Pancreas (tissue), 10 donors: ENCODE measurements at places on chromosomes 12 and 14. TPM values are rescaled to one million over a fixed set of nuclear protein-coding genes. Genes with fewer than 3 reads are reported as not detected.

- no peak for DNase-seq
Observed at GRCh38 chr14:36227344-36227743, 50.8 kb upstream of the PTCSC3 start.

GRCh38 chr14:50040401-50040775 lies 76.0 kb downstream of the VCPKMT start:
- no peak for DNase-seq

GRCh38 chr12:10001171-10001776 lies 2.4 kb upstream of the CLEC1B start:
- DNase-seq, result no peak

DNA sequence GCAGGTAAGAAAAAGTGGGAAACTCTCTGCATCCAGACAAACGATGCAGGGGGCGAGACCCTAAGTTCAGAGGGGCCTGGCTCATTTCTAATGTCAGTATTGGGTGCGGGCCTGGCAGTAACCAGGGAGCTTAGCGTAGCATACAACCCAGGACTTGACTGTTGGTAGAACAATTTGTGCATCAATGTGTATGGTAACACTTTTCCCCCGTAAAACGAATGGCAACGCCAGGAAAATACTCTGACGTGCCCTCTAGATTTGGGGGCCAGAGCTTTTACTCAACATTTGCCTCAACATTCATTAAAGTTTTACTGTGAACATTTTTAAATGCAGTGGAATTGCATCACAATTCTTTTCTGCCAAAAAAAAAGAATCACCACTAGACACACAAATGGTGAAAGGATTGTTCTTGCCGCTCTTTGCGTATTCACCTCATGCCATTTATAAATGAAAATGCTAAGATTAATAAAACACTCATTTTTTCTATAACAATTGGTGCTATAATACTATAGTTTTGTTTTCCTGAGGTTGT lies 867 bp downstream of the RHOJ start:
- DNase-seq, result no peak

DNA sequence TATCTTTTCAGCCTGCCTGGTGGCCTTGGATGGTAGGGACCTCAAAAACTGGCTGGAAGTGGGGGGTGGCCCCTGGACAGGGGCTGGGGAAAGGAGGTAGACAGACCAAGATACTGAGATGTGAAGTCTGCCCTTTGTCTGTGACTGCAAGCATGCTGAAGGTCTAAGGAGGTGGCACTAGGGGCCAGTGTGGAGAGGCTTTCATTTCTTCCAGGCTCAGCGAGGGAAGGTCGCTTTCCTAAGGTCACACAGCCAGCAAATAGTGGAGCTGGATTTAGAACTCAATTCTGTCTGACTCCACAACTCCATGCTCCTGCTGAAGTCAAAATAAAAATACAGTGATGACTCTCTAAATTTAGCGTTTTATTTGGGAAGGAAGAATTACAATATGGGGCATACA lies 11.3 kb upstream of the PLBD2 start:
- no peak for DNase-seq

- DNase-seq, result no peak
Observed at GRCh38 chr12:113382206-113382605, 21.5 kb downstream of the SDS start.

GRCh38 chr12:19771858-19772257 lies 332.6 kb downstream of the AEBP2 start:
- DNase-seq, result no peak

- peak; percentile 83 for DNase-seq
Observed at GRCh38 chr14:96445844-96446710, 54.1 kb downstream of the AK7 start.

GRCh38 chr12:104317538-104318210 lies 14.1 kb downstream of the EID3 start:
- no peak for DNase-seq

DNA sequence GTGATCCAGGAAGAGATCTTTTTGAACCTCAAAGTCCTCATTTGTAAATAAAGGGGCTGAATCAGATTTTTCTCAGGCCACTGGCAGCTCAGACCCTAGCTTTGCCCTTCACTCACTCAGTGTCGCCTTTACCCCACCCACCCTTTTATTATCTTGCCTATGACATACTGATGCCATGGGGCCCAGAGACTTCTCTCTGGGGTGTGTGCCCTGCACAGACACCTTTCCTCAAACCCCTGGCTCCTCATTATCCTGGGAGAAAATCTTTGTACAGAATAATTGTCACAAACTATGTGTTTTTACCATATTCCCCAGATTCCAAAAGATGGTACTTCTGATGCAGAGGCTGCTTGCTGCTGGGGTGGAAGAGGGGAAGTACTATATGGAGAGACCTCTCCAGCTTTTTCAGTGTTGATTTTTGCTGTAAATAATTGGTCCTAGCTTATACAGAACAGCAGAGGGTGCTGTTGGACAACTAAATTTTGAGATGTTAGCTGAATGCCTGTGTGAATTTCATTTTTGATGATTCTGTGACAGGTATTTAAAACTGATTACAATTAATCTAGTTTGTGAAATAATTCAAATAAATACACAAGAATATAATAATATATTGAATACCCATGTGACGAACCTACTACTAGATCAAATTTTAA lies 53.9 kb upstream of the DCD start:
- no peak for DNase-seq

- DNase-seq, result peak; percentile 86
Observed at GRCh38 chr14:104137297-104138097, 890 bp upstream of the KIF26A start.

DNA sequence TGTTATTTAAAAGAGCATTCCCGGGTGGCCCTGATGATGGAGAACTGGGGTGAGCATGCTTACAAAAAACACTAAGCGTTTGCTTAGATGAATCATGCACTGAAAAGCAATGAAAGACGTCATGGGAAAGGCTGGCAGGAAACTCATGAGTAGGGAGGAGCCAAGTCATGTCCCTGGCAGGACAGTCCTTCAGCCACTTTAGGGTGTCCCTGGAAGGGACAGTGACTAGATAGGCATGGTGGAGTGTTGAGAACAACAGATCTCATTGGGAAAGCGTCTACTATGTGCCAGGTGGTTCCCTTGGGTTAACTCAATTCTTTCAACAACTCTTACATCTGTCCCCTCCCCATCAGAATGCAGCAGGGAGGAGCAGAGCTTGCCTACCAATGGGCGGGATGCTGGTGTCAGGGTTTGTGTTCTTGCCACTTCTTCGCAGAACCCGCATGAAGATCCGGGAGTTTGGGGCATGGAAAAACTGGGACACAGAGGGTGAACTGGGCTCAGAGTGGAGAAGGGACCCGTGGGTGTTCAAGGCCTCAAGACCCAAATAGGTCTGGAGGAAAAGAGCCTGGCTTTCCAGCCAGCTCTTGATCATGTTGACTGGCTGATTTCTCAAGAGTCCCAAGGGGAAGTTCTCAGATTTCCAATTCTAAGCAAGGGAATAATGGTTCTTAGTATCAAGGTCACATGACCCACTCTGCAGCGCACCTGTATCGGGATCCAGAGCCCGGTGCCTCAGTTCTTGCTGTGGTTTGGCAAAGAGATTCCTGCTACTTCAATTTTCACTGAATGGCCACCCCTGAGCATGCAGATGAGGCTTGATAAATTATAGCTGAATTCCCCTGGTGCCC lies 653.9 kb upstream of the TBX3 start:
- no peak for DNase-seq

DNA sequence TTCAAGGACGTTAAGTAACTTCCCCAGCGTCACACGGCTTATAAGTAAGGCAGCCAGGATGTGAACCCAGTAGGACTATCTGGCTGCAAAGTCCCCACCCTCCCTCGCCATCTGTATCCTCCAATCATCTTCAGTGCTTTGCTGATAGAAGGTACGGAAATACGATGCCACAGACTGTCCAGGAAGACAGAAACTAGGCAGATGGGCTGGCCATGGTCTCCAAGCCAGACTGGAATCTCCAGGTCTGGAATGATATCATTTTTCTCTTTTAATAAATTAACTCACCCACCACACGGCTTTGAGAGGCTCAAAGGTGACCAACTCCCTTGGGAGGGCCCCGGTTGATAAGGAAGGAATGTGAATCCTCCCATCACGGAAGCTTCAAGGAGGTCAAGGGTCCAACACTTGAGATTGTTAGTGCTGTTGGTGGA lies 16.3 kb upstream of the BDKRB1 start:
- no peak for DNase-seq

GRCh38 chr14:38762426-38762825 lies 340.6 kb downstream of the SEC23A start:
- DNase-seq, result no peak

GRCh38 chr12:27802511-27802910 lies 22.5 kb upstream of the MANSC4 start:
- no peak for DNase-seq

Gene FBXL14
- total RNA-seq, result 8.9 TPM

Gene RIN3
- 1.1 TPM for total RNA-seq

Gene SERPINA9
- total RNA-seq, result not detected

Gene CIT
- total RNA-seq, result 2.7 TPM

Gene KRT6A
- total RNA-seq, result not detected

Gene NUP37
- 5.5 TPM for total RNA-seq

Gene GUCY2C
- total RNA-seq, result not detected

Gene VWF
- 34.4 TPM for total RNA-seq
